ENCODE measurements at places on chromosomes 1 and 21. TPM values are rescaled to one million over a fixed set of nuclear protein-coding genes. Genes with fewer than 3 reads are reported as not detected.

- no peak for DNase-seq
Observed at GRCh38 chr1:173150795-173151194, 56.3 kb downstream of the TNFSF4 start.

- DNase-seq: no peak
Observed at GRCh38 chr1:85349224-85349623, 72.8 kb upstream of the BCL10 start.

DNA sequence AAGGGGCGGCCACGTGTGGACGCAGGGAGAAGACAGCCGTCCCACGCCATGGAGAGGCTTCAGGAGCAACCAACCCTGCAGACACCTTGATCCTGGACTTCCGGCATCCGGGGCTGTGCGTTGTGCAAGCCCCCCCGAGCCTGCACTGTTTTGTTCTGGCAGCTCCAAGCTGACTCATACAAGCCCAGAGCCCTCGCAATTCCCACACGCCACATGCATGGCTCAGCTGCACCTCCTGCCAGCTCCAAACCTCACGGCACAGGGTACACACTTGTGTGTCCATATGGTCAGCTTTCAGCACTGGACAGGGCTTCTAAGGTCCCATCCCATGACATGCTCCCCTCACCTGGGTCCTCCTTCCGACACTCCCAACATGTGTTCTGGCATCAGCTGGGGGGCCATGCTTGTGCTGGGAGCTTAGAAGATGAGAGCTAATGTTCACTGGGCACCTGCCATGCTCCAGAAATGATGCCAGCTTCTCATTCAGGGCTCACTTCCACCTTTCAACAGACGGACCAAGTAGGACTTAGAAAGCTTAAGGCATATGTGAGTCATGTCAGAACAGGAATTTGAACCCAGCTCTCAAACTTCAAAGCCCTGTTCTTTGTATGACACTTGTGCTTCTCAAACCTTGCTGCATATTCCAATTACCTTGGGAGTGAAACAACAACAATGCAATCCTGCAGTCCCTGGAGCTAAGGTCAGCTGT lies 137.3 kb downstream of the PGBD5 start:
- DNase-seq: no peak

DNA sequence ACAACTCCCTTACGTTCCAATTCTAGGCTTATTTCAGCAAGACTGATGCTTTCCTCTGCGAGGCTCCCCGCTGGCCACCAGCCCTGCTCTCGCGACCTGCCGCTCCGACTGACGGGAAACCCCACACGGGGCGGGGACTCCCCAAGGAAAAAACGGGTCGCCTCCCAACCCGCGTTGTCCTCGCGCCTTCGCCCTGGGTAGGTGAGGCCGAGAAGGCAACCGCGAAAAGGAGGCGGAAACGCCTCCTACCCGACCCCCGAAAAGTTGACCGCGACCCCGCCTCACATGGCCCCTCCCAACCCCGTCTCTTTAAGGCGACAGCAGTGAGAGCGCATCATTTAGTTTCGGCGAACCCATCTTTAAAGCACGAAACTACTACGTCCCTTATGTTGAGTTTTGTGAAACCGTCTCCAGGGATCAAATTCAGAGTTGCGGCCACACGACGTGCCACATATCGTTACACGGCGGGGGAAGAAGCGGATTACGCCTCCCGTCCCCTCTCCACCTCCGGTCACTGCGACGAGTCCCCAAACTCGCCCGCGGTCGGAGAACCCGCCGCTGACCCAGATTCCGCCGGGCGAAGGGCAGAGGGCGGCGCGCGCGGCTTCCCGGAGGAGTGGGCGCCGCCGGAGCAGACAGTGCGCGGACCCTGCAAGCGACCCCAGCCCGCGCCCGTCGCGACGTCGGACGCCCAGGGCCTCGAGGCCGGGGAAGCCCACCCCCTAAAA lies 1.2 kb downstream of the ANP32E start:
- DNase-seq: peak; percentile 84

GRCh38 chr21:35398346-35398982 lies 349.4 kb upstream of the RUNX1 start:
- DNase-seq: no peak

DNA sequence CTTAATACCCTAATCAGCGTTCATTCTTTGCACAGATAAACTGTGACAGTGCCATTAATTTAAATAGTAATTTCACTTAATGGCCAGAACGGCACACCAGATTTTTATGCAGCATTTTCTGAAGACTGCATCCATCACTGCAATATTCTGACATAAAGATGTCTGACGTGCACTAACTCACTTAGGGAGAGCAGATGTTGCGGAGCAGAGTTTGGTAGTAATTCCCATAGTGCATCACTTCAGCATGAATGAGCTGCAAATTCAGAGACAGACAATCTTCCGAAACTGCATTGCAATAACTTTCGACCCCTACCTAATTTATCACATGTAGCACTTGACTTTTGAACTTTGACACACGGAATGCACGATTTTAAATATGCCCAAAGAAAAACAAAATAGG lies 225.3 kb downstream of the KCTD3 start:
- DNase-seq: no peak

- DNase-seq: peak; percentile 9
Observed at GRCh38 chr21:29403301-29403700, 104.6 kb downstream of the BACH1 start.

DNA sequence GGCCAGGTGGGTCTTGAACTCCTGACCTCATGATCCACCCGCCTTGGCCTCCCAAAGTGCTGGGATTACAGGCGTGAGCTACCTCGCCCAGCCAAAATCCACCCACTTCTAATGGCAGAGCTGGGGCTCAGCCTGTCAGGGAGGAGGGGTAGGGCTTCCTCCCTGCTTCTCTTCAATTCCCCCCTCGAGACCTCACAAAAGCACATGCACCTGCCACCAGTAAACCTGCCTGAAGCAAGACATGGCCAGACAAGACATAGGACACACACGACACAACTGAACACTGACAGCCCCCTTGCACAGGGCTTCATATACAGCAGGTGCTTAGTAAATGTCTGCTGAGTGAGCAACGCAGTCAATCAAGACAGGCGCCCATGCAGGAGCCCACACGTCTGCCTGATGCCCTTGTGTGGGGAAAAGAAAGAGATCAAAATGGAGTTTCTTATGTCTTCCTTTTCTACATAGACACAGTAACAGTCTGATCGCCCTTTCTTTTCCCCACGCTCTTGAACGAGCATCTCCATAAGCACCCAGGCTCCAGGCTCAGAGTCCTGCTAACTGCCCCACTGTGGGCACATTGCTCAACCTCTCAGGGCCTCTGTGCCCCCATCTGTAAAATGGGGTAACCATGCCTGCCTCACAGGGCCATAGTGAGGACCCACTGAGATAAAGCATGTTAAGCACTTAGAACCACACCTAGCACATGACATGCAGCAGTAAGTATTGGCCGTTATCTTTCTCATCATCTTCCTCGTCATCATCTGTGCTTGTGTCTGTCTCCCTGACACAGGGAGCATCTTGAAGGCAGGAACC lies 8.8 kb downstream of the SDC3 start:
- DNase-seq: no peak

DNA sequence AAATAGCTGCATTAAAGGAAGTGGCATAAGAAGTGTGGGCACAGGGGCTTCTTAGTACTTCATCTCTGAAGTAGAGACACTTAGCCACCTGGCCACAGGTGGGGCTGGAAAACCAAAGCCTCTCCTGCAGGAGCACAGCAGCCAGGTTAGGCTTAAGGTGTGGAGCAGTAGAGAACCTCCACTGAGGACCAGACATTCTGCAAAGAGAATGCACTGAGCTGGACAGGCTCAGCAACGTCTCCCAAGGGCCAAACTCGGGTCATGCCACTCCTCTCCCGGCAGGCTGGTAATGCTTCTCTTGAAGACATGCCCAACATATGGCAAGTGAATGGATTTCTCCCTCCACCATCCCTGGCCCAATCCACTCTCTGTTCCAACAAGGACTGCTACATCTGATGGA lies 33.0 kb upstream of the LRRC38 start:
- no peak for DNase-seq

DNA sequence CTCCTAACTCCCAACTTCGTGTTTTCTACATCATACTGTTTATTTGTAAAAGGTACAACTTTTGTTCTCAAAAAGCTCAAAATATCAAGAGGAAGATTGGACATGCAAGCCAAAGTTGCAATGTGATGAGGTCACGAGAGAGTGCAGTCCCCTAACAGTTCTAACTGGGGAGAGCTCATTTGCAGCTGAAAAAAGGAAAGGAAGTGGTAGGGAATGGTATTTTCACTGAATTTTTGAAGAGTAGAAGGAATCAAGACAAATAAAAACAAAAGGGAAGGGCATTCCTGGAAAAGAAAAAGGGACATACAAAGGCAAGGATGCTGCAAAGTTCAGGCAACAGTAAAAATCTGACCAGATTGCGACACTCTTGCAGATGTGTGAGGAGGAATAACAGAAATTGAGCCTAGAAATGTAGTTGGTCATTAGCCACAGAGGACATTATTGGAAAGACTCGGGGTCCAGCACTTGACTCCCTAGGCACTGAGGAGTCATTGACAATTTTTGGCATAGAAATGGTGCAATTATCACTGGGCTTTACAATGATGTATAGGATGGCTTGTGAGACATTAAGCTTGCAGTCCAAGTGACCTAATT lies 67.9 kb downstream of the TBX15 start:
- DNase-seq: no peak

DNA sequence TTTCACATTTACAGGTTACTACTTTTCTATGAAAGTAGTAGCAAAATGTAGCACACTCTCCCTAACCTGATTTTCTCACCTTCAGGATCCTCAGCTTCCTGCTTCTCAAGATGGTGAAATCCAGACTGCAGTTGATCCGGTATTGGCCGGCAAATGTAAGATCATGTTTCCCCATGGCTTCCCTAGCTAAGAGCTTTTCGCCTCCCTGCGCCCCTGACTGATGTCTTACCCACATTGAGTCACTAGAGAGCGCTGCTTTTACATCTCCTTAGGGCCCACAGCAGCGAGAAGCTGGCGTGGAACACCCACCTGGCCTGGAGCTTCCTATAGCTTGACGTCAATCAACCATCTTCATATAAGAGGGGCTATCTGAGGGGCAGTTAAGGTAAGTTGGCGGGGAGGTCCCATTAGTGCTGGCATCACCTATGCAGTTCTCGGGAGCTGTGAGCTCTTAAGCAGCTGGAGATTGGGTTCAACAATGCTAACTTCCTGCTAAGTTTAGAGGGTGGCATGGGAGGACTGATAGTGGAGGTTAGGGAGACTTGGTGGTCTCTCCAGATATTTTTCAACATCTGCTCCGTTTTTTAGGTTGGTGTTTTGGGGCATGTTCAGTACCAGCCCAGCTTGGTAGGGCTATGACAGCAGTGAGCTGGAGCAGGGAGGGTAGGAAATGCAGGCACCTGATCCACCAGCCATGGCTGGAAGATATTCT lies 5.5 kb downstream of the PTPN7 start:
- DNase-seq: no peak

- DNase-seq: no peak
Observed at GRCh38 chr1:160985723-160986122, 31.1 kb upstream of the ITLN2 start.

- no peak for DNase-seq
Observed at GRCh38 chr1:94060720-94061119, 60.2 kb downstream of the ABCA4 start.

GRCh38 chr21:45126204-45126626 lies 51.8 kb downstream of the ADARB1 start:
- DNase-seq: no peak

- DNase-seq: no peak
Observed at GRCh38 chr1:109104364-109105151, 9.4 kb upstream of the ELAPOR1 start.

- no peak for DNase-seq
Observed at GRCh38 chr1:2053217-2053616, 3.0 kb downstream of the PRKCZ start.

DNA sequence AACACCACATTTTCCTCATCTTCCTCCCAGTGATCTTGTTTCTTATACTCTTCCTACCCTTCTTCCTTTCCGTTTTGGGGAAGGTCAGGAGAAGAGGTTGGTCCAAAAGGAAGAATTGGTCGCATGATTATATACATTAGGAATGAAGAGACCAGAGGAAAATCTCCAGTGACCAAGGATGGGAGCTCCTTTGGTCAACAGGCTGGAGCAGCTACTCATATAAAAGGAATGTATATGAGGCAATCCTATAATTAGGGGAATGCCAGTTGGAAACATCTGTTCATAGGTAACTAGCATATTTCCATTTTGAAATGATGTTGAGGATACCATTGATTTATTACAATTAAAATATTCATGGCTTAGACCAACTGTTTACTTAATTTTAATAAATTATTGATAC lies 114.5 kb downstream of the LRRC40 start:
- DNase-seq: no peak

DNA sequence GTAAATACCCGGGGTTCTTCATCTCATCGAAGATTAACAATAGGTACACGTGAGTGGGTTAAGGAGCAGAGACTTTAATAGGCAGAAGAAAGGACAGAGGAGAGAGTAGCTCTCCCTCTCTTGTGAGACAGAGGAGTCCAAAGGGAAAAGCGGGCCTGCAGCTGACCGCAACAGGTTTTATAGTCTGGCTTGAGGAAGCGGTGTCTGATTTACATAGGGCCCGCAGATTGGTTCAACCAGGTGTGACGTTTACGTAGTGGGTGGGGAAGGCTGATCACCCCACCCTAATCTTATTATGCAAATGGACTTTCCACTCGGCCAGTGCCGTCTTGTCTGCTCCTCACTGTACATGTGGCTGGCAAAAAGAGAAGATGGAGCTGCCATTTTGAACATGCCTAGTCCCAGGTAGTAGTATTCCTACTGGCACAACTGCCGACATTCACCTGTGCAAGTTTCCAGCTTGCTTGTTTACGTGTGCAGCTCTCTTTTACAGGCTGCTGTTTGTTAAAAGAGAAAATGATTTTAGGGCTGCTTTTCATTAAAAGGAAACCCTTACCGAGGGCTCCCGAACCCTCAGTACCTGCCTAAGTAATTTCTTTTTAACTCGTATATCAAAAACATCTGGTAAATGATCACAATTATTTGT lies 10.6 kb downstream of the CDC14A start:
- DNase-seq: no peak

- DNase-seq: no peak
Observed at GRCh38 chr1:209063767-209064659, 519.5 kb upstream of the CAMK1G start.

GRCh38 chr1:228770779-228771223 lies 35.5 kb downstream of the RHOU start:
- no peak for DNase-seq

GRCh38 chr1:183578856-183579255 lies 11.4 kb downstream of the NCF2 start:
- no peak for DNase-seq

- DNase-seq: peak; percentile 82
Observed at GRCh38 chr1:159921700-159922504, 3.4 kb downstream of the TAGLN2 start.

GRCh38 chr1:159778266-159778665 lies 2.5 kb upstream of the DUSP23 start:
- no peak for DNase-seq

GRCh38 chr1:43292216-43292615 lies 6.8 kb upstream of the C1orf210 start:
- DNase-seq: no peak

GRCh38 chr1:29505532-29506220 lies 269.4 kb downstream of the PTPRU start:
- no peak for DNase-seq

- no peak for DNase-seq
Observed at GRCh38 chr1:151494741-151495281, 16.4 kb upstream of the CGN start.

- no peak for DNase-seq
Observed at GRCh38 chr1:57464756-57465155, 40.9 kb upstream of the DAB1 start.

Gene MMP23B
- 66.6 TPM for polyA plus RNA-seq

Gene FAM72A
- 5.1 TPM for polyA plus RNA-seq

Gene ADAM30
- not detected for polyA plus RNA-seq

Gene EXO5
- polyA plus RNA-seq: 14.5 TPM

Gene OR2T34
- not detected for polyA plus RNA-seq

Gene OR6K3
- polyA plus RNA-seq: 0.09 TPM

Gene ZNF683
- 0.27 TPM for polyA plus RNA-seq

Gene GBP7
- 0.21 TPM for polyA plus RNA-seq

Gene FNBP1L
- 124 TPM for polyA plus RNA-seq

Data from right lung (tissue), 10 donors.